LoVo (cell line): ENCODE measurements at places on chromosomes 1 and 21.

- DNase-seq: no peak
These were observed 98.6 kb downstream of the TBX19 start for GRCh38 chr1:168379104-168379860.

GRCh38 chr1:151370211-151370911 is 2.1 kb downstream of the SELENBP1 start:
- no peak for DNase-seq

- peak; percentile 37 for DNase-seq
These were observed 6.7 kb downstream of the NCMAP start for GRCh38 chr1:24562625-24563024.

DNA sequence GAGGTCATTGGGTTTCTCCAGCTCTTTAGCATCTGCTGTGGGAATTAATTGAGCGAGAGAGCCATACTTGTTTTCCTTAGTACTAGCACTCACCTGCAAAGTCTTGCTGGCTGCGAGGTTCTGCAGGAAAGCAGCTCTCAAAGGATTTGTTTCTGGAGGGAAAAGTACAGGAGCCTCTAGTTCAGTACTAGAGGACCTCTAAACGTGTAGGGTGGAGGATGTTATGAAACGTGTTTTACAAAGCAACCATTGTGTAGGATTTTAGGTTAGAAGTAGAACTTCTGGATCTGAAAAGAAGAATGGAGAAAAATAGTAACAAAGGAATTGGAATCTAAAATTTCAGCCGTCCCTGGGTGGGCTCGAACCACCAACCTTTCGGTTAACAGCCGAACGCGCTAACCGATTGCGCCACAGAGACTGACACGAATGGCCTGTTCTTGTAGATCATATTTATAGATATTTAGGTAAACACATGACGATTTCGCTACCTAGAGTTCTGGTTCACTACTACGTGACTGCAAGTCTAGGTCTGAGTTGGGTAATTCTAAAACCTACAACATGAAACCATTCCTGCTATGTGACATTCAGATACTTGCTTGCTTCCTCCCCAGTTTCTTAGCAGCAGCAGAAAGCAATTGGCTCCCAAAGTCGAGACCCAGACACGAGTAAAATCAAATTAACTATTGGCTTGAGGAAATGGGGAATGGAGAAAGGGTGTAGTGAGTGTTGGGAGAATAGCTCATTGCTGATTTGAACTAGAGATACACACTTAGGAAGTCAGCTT is 60.2 kb upstream of the CFAP126 start:
- DNase-seq: no peak

DNA sequence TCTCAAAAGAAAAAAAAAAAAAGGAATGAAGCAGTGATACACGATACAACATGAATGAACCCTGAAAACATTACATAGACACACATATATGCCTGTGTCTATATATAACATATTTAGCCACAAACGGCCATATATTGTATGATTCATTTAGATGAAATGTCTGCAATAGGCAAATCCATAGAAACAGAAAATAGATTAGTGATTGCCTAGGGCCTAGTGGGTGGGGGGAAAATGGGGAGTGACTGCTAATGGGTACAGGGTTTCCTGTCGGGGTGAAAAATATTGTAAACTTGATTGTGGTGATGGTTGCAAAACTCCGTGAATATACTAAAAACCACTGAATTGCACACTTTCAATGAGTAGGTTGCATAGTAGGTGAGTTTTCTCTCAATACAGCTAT is 6.0 kb upstream of the H6PD start:
- DNase-seq: no peak

- no peak for DNase-seq
These were observed 11.8 kb downstream of the SHISA4 start for GRCh38 chr1:201900476-201900875.

GRCh38 chr1:177907000-177907399 is 62.9 kb downstream of the SEC16B start:
- no peak for DNase-seq

GRCh38 chr21:45973475-45974072 is 8.0 kb upstream of the COL6A1 start:
- DNase-seq: peak; percentile 37

GRCh38 chr1:164562061-164562460 is 3.1 kb downstream of the PBX1 start:
- DNase-seq: no peak

- no peak for DNase-seq
These were observed 258.5 kb downstream of the BACH1 start for GRCh38 chr21:29557200-29557599.

DNA sequence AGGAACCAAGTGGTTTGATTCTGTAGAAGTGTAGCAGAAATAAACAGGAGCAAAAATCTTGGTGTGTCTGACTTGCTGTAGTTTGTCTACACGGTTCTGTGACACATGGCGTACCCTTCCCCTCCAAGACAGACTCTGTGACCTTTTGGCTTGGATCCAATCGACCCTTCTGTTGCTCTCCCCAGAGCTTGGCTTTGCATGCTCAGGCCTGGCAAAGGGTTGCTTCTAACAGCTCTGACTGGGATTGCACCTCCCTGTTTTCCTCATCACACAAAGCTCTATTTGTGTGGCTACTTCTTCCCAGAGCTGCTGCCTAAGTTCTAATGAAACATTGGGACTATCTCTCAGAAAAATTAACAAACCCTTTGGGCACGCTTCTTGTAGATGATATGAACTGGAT is 24.0 kb downstream of the NGF start:
- no peak for DNase-seq

DNA sequence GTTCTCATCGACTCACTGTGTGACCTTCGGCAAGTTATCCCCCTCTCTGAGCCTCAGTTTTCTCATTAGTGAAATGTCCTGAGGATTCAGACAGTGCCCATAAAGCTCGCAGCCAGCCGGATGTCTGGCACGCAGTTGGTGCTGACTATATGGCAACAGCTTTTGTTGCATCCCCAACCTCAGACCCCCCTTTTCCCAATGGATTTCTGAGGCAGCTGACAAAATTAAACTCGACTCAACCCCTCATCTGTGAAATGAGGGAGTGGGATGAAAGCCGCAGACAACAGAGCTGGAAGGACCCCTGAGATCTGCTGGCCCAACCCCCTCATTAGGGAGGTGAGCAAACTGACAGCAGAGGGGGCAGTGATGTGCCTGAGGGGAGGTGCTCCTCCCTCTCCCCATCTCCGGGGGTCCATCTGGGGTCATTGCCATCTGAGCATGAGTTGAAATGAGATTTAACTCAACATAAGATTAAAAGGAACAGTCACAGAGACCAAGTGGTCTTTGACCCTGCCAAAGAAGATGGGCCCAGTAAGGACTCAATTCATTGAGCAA is 40.4 kb downstream of the NKAIN1 start:
- DNase-seq: no peak

GRCh38 chr1:247467129-247467528 is 9.2 kb upstream of the OR2B11 start:
- no peak for DNase-seq

GRCh38 chr1:85496941-85497582 is 32.1 kb upstream of the DDAH1 start:
- no peak for DNase-seq

DNA sequence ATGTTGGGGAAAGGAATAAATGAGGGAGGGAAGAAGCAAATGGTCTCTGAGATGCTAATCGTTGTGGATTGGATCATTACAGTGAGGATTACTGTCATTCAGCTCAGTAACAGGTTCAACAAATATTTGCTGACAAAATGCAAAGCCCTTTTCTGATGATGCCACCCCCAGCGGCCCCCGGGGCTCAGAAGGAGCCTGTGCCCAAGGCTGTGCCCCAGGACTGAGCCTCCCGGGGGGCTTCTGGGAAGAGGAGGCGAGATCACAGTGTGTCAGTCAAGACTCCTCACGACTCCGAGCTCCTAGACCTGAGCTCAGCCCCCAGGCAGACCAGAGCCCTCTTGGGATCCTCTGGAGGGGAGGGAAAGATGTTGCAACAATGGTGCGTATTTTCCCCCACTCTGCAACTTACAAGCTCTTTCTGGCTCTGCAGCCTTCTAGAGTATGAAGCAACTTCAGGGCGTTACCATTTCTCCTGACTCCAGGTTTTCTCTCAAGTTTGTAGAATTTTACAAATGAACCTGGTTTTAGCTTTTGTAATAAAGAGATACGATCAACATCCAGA is 20.8 kb downstream of the EPHA8 start:
- no peak for DNase-seq
